ENCODE measurements at places on chromosomes 6 and 20.

DNA sequence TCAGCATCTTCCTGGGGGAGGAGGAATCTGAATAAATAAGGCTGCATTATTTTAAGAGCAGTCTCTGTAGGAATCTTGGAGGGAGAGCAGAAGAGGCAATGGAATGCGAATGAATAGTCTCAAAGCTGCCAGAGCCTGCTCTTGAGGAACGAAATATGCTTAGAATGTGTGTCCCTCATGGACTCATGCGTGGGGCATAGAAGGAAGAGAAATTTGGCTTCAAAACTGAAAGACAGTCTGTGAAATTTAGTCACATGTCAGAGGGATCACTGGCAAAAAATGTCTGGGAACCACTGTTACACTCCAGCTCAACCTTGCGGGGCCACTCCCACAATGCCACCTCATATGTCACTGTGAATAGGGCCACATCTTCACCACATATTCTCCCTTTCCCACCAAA lies 95.5 kb downstream of the GJA10 start:
- no peak for DNase-seq

GRCh38 chr6:155050311-155050710 lies 55.2 kb downstream of the TIAM2 start:
- no peak for DNase-seq

GRCh38 chr6:2149361-2150006 lies 95.9 kb downstream of the GMDS start:
- DNase-seq: no peak

GRCh38 chr20:63115651-63116411 lies 100.1 kb downstream of the YTHDF1 start:
- DNase-seq: no peak

All from D721Med (cell line).